ENCODE measurements at places on chromosomes 2 and 18.

DNA sequence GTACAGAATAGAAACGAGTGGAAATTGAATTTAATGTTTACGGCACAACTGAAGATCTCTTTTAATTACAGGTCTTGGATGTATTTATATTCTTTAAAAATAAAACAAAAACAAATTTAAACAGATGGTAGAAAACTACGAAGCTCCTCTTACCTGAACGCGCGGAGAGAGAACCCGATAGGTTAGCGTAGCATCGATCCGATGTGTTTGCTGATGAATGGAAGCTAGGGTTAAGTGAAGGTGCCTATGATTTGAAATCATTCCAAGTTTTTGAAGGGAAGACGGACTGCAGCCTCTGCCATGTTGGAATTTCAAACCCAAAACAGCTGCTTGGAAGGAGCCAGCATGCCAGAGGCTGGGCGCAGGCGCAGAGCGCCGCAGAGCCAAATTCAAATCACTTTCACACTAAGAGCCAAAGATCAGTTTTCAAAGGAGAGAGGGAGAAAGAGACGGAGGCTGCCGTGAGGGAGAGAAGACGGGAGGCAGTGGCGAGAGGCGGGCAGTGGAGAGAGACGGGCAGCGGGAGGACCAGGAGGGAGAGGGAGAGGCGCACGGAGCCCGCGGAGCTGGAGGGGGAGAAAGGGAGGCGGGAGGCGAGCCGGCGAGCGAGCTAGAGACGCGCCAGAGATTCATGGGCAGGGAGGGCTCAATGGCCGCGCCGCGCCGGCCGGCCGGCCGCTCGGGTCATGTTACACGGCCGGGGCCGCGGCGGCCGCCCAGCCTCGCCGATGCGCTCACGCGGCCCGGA is at the start of gene FIGN:
TSS of gene FIGN (minus strand) at position 324 of the 748 bp plus-strand sequence. CDS start 1,081 bp downstream, outside the sequence.
- DNase-seq: no peak

DNA sequence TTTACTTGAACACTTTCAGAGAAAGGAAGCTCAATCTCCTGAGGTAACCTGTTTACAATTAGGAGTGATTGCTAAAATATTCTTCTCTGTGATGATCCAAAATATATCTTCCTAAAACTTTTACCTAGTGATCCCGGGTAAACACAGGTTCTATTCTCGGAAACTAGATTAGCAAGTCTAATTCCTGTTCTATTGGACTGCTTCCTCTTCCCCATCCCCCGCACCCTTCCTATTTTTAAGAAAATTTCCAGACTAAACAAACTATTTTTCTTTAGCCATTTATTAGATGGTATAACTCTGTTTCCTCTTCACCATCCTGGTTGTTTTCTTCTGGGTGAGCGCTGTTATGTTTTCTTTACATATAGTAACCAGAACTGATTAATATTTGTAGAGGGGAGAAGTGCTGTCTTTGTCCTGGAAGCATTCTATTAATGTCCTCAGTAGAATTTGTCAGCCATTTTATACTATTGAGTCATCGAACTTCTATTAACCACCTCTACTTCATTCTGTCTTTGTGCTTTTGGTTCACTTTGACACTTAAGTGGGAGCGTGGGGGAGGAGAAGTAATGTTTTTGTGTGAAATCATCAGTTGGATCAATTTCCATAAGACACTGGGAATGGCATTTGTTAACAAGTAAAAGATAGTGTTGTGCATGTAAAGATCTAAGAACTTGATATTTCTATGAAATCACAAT is 31.8 kb downstream of the CREB1 start:
- no peak for DNase-seq

DNA sequence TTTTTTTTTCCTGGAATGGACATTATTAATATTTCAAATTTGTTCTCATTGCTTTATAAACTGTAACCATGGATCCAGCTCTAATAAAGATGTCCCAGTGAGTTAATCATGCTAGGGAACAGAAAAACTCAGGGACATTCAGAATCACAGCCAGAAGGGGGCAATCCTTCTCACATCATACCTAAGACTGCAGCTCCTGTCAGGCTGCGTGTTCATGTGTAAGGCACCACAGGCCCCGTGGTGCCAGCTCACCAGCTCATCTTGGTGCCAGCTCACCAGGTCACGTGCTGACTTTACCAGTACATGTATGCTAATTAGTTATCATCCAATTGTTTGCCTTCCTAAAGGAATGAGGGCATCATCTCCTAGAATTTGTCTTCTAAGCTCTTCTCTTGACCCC is 84.7 kb upstream of the NEDD4L start:
- DNase-seq: peak; percentile 11

DNA sequence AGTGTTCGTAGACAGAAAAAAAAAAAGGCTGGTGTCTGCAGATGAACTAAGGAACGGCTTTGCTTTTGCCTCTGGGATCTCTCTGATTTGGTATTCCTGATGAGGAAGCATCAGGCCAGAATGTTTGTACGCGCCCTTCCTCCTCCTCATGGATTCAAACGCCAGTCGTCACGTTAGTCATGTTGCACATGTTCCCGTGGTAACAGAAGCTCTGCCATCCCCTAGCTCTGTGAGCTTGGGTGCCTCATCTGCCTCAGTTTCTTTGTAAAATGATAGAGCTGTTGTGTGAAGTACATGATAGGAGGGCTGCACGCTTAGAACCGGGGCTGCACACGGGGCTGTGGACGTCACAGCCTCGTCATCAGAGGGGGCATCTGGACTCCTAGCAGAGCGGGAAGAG is 47.0 kb downstream of the TSHZ1 start:
- DNase-seq: no peak

- no peak for DNase-seq
Measured at GRCh38 chr2:237290261-237290660, 123.7 kb downstream of the COL6A3 start.

DNA sequence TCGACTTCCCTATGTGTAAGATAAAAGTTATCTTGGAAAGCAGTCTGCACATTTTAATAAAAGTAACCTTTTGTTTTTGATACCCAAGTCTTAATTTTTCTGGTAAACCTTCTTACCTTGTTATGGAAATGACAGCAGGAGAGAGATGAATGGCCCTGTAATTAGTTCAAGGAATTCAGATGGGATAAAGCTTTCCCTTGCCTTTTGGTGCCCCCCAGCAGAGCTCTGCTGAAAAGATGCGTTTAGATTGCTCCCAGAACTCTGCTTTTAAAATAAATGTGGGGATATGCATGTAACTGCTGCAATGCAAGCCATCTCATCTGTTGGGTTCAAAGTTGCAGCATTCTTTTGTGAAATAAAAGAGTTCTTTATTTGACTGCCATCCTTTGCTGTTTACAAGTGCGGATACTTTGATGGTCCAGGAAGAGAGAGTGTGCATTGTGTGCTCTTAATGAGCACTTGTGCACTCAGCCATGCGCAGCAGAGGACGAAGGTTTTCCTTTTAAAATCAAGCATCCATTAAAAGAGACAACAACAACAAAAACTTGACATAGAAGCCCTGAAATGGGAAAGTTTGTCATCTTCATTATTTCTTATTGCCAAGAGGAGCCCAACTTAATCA is 176.7 kb upstream of the ST6GAL2 start:
- DNase-seq: no peak

GRCh38 chr2:39631718-39632117 is 34.0 kb upstream of the TMEM178A start:
- no peak for DNase-seq

GRCh38 chr2:133571249-133571648 is 3.0 kb upstream of the NCKAP5 start:
- no peak for DNase-seq

DNA sequence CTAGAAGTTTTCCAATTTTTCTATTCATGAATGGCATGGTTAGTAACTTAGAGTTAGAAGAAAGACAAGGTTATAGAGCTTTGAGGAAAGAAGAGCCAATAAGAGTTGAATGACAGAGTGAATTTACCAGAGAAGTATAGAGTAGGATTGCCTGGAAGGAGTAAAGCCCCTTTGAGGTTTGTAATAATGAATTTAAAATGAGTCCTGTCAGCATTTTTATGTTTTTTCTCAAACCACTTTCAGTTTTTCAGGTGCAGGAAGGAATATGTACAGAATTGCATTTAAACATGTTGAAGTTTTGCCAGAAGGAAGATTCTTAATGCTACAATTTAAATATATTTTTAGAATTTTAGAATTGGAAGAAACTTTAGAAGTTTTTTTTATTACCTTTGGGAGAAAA is 408.3 kb downstream of the DSC3 start:
- no peak for DNase-seq

DNA sequence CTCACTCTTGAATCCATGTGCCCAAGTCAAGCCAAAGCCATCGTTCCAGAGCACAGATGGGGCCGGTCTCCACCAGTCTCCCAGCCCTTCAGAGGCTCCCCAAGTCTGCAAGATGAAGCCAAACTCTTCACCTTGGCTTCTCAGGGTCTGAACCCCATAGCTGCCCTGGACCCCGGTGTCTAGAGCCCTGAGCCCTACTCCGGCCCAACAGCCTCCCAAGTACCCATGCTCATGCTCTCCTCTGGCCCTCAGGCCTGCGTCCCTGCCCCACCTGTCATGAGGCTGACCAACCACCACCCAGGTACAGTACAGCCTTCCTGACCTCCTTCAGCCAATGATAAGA is 46.0 kb downstream of the ZNF516 start:
- no peak for DNase-seq

DNA sequence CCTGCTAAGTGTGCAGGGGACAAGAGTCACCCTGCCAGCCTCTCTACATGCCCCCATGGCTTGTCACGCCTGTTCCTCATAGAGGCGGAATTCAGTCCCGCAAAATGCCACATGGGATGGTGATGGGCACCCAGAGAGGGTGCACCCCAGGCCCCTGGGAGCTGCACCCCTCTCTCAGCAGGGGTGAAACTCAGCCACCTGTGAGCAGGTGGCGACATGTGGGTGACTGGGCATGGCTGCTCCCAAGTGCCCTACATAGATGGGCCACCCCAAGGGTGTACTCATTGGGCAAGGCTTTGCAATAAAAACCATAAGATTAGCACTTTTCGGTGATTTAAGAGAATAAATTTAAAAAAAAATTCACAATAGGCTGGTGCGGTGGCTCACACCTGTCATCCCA is 6.3 kb downstream of the HS6ST1 start:
- no peak for DNase-seq

DNA sequence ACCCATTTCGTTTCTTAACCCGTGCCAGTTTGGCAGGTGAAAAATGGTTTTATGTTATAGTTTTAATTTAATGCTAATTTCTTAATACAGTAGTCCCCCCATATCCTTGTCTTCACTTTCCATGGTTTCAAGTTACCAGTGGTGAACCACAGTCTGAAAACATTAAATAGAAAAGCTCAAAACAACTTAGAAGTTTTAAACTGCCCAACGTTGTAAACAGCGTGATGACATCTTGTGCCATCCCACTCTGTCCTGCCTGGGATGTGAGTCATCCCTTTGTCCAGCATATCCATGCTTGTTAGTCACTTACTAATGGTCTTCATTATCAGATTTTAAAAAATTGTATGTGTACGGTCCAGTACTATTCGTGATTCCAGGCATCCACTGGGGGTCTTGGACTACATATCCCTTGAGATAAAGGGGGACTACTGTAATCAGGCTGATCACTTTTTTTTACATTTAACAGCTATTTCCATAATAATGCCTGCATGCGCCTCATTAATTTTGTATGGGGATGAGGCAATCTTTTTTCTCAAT is 31.9 kb downstream of the SLC66A3 start:
- DNase-seq: no peak

- DNase-seq: no peak
Measured at GRCh38 chr18:57776354-57776753, 26.8 kb downstream of the ATP8B1 start.

Data from AML-193 (cell line).